ENCODE measurements at places on chromosomes 13 and 19.

GRCh38 chr13:30382836-30383525, 39.3 kb upstream of the UBE2L5 start:
- no peak for DNase-seq

- DNase-seq, result no peak
These were observed 48.4 kb upstream of the ZNRF4 start for GRCh38 chr19:5406816-5407215.

DNA sequence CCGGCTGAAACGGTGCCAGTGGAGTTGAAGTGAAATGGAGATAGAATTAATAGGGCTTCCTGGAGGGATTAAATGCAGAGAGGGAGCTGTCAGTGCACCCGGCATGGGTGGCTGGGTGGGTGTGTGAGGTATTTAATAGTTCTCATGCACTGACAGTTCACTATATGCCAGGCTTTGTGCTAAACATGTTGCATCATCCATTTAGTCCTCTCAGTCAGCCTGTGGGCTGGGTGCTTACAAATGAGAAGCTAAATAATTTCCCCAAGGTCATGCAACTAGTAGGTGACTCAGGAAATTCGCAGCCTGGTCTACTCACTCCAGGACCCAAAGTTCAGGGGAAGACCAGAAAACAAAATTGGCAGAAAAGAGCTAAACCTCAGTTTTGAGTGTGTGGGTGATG, 63.5 kb upstream of the SPATA13 start:
- peak; percentile 32 for DNase-seq

DNA sequence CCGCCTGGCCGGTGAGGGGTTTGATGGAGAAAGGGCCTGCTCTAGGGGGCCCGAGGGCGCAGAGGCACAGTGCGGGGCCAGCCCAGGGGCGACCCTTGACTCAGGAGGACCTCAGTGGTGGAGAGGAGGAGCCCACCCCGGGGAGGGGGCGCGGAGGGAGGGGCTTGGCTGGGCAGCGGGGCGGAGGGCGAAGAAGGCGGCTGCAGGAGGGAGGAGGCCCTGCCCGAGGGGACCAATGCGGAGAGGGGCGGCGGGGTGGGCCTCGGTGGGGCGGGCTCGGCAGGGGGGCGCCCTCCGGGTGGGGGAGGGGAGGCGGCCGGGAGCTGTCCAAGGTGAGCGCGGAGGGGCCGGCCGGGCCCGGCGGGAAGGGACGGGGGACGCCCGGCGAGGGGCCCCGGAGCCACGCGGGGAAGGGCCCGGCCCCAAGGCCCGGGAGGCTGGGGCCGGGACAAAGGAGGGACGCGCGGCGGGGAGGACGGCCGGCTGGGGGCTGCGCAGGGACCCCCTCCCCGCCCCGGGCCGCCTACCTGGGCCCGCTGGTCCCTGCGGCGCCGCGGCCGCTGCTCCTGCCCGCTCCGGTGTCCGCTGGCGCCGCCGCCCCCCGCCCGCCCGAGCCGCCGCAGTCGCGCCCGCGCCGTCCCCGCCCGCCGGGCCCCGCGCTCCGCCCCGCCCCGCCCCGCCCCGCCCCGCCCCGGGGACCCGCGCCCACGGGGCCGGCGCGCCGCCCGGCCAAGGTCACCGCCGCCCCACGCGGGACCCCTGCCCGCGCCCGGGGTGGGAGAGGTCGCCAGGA, at the start of gene DIRAS1:
Gene DIRAS1 (minus strand): TSS at position 596 of the 793 bp plus-strand sequence. CDS start 3,566 bp downstream, outside the sequence.
- DNase-seq, result no peak

GRCh38 chr19:2867025-2867991, at the start of gene ZNF556:
ZNF556 (plus strand) TSS chr19:2867335; CDS start chr19:2867422, 87 bp downstream.
- peak; percentile 99 for DNase-seq

DNA sequence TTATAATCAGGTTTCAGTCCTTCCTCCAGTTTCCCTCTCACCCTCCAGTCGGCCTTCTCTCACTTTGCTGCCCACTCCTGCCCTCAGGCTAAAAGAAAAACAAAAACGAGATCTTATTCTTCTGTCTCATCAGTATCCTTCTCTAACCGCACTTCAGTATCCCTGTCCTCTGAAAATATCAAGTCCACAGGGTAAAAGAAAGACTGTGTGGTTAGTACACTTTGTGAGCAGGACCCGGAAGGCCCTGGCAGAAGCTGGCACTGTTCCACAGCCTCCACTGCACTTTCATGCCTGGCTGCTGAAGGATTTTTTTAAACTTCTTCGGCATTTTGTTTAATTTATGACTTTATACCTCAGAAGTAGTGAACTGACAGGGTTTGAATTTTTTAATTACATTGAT, 51.8 kb downstream of the TM9SF2 start:
- no peak for DNase-seq

DNA sequence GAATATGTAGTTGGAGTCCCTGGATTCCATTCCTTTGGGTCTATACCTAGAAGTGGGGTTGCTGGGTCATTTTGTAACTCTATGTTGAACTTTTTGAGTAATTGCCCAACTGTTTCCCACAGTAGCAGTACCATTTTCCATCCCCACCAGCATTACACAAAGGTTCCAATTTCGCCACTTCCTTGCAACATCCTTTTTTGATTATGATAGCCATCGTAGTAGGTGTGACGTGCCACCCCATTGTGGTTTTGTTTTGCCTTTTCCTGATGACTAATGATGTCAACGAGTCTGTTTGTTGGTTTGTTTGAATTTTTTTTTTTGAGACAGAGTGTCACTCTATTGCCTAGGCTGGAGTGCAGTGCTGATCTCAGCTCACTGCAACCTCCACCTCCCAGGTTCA, 3.3 kb upstream of the PEX11G start:
- DNase-seq, result peak; percentile 30

DNA sequence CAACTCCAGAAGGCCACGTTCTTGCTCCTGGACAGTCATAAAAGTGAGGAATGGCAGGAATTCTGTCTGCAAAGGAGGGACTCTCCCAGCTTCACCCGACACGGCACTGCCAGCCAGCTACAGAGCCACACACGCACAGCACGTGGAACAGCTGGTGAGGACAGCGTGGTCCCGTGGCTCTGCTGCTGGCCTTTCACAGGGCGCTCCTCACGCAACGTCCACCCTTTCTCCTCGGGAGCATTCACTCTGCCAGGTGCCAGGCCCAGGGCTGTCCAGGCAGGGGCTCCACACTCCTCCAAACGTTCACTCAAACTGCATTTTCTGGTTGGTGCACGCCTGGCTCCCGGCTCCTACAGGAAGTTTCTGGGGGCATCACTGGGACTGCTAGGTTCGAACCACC, 14.4 kb downstream of the GRTP1 start:
- no peak for DNase-seq

Measured in RKO (cell line).